ENCODE measurements at places on chromosomes 5 and 9.
A peak's percentile ranks its signal among the peaks of the same experiment; 100 is the strongest.

DNA sequence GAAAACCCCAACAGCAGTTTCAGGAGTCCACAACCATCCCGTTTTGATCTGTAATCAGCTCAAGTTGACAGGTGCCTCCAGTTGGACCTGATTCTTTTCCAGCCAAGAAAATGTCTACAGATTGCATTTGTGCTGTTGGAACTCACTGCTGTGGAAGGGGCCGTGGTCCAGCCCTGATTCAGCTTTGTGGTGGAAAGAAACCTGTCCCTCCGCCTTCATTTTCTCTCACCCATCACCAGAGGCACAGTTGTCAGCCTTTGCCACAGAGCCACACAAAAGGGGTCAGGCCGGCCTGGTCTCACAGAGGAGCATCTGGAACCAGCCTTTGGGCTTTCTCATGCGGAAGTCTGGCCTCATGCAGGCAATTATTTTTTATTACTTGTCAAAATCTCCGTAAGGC is 483.6 kb downstream of the GADD45G start:
- no peak for DNase-seq

DNA sequence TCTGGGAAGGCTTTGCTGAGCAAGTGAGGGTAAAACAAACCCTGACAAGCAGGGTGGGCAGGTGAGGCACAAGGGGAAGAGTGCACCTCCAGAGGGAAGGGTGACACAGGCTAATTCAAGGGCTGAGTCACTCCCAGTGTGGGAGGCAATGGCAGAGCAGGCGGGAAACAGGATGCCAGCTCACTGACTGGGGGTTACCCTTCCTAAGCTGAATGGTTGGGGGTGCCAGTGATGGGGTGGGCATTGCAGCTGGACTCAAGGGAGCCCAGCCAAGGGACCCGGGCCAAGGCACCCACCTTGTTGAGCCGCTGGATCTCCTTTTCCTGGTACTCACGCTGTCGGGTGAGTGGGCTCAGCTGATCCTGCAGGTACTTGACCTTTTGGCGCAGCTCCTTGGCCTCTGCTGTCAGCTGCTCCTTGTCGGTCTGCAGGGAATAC is 18.4 kb downstream of the GPX3 start:
- DNase-seq: no peak

- no peak for DNase-seq
Measured at GRCh38 chr5:45089870-45090269, 281.1 kb downstream of the MRPS30 start.

DNA sequence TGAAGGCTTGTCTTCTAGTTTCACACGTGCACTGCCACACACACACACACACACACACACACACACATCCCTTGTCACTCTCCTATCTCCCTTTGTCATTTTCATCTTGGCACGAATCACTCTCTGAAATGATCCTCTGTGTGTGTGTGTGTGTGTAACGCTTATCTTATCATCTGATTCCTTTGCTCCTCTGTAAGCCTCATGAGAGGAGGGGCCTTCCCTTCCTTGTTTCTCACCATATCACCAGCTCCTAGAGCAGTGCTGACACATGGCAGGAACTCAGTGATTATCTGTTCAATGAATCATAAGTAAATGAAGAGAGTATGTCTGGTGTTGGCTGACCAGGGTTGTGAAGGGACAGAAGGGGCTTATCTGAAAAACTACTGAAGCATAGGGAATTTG is 53.3 kb downstream of the PDE4D start:
- no peak for DNase-seq

- no peak for DNase-seq
Measured at GRCh38 chr5:6825678-6826244, 112.5 kb downstream of the TENT4A start.

GRCh38 chr5:40734986-40735385 is 20.8 kb downstream of the TTC33 start:
- DNase-seq: no peak

DNA sequence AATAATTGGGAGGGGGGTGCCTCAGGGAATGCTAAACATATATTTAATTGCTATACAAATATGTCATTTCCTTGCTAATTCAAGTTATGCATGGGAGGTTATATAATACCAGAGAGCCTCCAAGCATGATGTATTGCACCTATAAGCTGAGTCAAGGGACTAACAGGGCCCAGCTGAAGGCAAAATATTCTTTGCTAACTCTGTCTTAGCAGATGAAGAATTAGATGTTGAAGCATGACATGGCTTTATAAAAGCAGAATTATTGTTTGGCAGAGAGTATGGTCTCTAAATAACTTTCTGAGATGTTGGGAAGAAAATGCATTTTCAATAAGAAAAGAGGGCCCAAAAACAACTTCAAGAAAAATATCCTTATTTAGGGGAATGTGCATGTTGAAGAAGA is 60.4 kb downstream of the SGCD start:
- DNase-seq: no peak

- DNase-seq: no peak
Measured at GRCh38 chr9:82543726-82544125, 519.2 kb downstream of the RASEF start.

DNA sequence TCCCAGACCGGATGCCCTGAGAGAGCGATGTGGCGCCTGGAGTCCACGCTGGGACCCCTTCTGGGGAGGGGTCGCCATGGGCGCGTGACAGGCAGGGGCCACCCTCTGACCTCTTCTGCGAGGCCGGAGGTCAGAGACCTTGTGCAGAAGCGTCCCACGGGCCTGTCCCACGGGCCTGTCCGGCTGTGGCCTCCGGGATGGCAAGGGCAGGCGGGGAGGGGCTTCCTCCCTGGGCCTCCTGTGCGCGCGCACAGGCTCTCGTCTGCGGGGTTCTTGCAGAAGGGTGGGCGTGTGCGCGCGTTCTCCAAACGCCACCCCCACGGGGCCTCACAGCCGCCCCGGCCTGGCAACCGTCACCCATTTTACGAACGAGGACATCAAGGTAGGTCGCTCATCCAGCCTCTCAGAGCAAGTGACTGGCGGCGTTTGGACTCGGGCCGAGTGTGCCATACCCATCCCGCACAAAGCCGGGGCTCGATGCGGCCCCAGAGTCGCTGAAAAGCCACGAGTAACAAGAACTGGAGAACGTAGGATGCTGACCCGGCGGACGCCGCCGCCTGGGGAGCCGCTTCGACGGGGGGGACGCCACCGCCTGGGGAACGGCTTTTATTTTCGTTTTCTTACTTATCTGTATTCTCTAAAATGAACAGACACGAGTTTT is 897 bp downstream of the AHRR start:
- DNase-seq: no peak

DNA sequence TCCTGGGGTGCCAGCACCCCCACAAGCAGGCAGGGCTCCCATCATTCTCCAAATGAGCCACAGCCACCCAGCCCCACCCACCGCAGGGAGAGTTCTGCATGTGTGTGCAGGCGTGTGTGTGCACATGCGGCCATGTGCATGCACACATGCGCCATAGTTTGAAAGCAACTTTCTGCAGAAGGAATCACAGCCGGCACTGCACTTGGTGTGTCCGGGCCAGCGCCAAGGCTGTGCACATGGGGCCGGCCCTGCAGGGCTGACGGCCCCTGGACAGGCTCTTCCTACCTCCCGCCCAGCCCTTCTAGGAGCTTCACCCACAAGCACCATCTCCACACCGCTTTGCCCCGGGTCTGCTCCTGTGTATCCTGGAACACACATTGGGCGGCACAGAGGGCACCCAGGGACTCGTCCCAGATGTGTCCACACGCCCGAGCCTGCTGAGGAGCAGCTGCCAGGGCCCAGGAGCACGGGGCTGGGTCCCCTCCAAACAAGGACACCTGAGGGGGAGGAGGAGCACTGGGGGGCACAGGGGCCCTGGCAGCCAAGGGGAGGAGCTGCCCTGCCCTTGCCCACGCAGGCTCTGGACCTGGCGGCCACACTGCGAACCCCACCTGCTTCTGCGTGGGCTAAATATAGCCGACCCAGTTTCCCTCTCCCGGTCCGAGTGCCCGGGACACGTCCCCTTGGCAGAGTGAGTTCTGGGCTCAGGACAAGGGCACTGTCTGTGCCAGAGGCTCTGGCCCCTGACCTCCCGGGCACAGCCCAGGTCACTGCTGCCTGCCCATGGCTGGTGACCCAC is 19.1 kb downstream of the TPPP start:
- DNase-seq: no peak

DNA sequence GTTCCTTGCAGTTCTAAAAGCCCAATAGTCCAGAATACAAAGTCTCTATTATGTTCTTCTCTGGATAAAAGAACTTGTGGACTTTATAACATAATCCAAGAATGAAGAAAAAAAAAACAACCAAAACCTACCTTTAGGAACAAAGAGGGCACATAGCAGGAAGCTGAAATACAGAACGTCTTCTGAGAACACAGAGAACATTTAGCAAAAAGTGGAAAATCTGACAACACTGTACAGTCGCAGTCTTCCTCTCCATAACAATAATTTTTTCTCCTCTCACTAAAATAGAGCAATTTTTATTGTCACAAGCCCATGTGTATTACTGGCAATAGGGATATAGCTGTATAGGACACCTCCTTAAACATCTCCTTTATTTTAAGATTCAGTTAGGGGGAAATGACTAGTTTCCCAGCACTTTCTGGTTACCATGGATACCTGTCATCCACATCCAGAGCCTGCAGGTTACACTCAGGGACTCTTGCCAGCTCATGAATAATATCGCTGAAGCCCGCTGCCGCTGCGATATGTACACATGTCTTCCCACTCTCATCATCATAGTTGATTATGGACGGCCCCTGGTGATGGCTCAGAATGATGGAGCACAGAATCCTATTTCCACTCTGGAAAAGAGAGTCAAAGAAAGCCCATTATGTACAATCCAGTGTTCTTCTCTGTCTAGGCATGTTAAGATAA is 106.5 kb downstream of the ANKRD55 start:
- no peak for DNase-seq

DNA sequence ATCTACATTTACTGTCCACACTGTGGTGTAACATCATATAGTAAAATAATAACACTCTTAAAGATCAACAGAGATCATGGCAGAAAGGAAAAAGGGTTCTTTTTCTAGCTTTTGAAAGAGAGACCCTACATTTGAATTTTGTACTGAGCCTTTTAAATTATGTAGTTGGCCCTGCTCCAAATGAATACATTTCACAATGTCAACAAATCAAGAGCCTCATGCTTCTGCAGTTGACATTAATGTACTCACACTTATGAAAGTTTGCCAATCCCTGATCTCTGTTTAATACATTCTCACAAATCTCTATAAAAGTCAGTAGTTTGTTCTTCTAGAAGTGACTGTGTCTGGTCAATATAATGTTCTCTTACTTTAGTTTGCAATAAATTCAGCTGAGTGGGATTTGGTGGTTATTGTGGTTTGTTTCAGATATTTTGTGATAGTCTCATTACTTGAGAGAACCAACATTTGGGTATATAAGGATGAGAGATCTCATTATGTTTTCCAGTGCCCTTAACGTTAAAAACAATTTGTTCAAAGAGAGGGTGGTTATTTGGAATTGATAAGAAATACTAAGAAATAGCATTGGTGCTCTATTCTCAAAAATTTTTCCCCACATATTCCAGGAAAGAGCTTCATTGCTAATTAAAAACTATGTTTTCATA is 277.8 kb upstream of the FTMT start:
- no peak for DNase-seq

GRCh38 chr5:78718824-78719223 is 70.3 kb upstream of the LHFPL2 start:
- DNase-seq: no peak

DNA sequence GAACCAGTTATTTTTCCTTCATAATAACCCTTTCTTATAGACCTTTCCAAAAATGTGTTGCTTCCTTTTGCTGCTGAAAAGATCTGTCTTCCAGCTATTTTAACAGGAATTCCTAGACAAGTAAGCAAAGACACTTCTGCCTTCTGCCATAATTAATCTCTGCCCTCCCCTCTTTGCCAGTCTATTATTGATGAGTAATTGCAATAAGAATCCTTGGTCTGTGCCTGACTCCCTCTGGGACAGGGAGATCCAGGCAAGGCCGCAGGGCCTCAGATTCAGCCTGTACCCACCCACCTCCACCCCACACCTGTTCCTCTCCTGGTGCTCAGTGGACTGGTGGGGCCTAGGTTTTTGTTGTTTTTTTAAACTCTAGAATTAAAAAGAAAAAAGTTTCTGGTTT is 8.3 kb downstream of the FOXD1 start:
- DNase-seq: no peak

DNA sequence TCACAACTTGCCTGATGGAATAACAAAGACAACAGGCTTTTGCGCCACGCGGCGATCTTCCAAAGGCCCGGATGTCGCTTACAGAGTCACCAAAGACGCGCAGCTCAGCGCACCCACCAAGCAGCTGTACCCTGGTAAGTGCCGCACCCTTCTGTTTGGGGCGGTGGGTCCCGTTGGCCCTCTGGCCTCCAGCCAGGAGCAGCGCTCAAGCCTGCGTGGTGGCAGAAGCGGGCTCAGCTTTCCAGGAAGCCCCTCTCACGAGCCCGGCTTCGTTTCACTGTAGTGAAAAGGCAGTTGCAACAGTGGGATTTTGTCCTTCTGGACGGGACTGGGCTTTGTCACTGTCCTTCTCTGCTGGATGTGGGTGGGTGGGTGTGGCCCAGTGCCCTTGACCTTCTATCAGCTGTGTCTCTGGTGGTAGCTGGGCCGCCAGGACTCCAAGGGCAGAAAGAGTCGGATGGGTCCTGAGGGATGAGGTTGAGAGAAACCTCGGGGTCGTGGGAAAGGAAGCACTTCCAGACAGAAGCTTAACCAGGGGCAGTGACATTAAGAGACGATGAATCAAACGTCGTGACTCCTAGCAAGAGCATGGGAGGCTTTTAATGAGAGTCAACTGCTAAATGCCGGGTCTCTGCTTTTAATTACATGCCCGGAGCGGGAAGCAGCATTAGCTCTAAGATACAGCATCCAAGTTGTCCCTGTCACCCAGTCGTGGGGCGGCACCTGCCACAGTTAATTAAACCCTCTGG is 49.5 kb downstream of the COL5A1 start:
- no peak for DNase-seq

GRCh38 chr9:112921549-112921948 is 30.9 kb upstream of the SLC46A2 start:
- no peak for DNase-seq

- DNase-seq: no peak
Measured at GRCh38 chr5:74648835-74649293, 8.3 kb upstream of the ENC1 start.

GRCh38 chr5:11038772-11039171 is 277.7 kb upstream of the DAP start:
- DNase-seq: no peak

- DNase-seq: no peak
Measured at GRCh38 chr9:92992549-92992948, 45.2 kb downstream of the FGD3 start.

DNA sequence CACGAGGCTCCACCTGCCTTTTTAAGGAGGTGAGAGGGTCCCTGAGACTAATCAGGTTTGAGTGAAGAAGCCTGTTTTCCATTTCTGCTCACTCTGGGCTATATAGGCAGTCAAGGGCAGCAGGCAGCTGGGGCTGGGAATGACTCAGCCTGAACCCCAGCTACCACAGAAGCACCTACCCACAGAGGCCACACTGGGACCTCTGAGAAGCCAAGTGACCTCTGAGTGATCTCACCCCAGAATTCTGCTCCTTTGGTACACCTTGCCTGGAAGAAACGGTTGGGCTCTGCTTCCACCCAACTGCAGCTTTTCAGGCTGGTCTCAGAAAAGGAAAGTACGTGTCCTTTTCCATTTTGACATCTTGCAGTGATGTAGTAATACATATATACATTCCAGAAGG is 6.8 kb downstream of the FAM219A start:
- DNase-seq: peak; percentile 51
